Stimulated activated CD8-positive, alpha-beta memory T cell treated with anti-CD3 and anti-CD28 coated beads, Interleukin-7, amount 100 ng/mL, for 24 hours (primary cell): ENCODE measurements at places on chromosomes 3 and 15.

GRCh38 chr3:170714562-170715535 is 129.0 kb upstream of the SLC7A14 start:
- no peak for DNase-seq

GRCh38 chr3:134312873-134313846 is 61.1 kb downstream of the AMOTL2 start:
- no peak for DNase-seq

- no peak for DNase-seq
Observed at GRCh38 chr3:194543550-194543949, 56.7 kb upstream of the ATP13A3 start.

DNA sequence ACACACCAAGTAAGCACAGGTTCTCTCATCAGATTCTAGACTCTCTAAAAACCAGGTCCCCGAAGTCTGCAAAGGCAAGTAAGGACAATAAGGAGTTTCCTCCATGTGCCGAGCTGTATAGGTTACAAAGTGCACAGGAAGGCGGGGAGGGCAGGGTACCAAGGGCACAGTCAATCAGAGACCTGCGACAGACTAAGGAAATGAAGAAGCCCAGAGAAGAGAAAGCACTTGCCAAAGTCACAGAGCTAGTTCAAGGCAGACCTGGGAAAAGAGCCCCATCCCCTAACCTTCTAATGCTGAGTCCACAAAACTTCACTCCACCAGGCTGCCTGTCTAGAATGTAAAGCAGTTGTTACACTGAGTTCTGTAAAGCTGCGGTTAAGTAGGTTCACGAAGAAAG is 1.7 kb downstream of the SEC13 start:
- DNase-seq: no peak

GRCh38 chr3:186937017-186937875 is 6.9 kb downstream of the ST6GAL1 start:
- DNase-seq: no peak

- no peak for DNase-seq
Observed at GRCh38 chr3:40170395-40170794, 139.1 kb upstream of the EIF1B start.

- DNase-seq: no peak
Observed at GRCh38 chr3:9916734-9917680, at the start of gene IL17RC. Gene IL17RC (plus strand): TSS chr3:9917098. CDS start chr3:9917316, 218 bp downstream.

GRCh38 chr3:143875546-143875945 is 27.3 kb upstream of the SLC9A9 start:
- DNase-seq: no peak

DNA sequence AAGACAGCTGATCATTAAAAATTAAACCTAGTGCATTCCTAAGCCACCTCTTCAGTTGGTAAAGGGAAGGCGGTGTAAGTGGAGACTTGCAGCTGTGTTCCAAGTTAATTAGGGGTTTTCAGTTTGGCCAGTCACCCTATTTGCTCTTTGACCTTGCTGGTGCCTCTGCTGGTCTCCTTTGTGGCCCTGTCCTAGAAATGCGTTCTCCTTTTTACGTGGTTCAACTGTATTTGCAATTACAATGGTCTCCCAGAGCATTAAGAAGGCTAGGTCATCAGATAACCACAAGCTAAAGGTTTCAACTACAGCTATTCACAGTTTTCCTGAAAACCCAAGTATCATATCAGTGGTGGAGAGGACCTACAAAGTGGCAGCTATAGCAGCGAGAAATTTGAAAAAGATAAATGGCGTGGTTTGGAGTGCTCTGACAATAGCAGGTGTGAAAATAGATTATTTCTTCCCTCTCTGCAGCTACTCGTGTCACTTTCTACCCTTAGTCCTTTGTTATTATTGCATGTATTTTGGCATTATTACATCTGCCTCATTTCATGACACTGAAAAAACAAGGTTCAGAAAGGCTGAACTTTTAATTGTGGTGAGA is 203.5 kb upstream of the TBC1D5 start:
- DNase-seq: no peak

DNA sequence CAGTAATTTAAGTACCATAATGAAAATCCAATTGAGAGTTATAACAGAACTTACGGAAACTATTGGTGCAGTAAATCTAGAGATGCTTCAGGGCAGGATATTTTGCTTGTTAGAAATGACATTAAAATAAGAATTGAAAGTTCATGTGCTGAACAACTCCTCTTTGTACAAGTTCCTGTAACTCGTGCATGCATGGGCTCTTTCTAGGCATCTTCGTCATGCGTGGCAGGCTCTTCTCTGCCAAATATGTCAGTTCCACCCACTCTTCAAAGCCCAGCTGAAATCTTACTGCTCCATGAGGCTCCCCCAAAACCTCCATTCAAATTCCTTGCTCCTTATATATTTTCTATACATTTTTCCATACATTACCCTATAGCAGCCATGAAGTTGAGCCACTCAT is 48.7 kb downstream of the FBN1 start:
- no peak for DNase-seq

- DNase-seq: no peak
Observed at GRCh38 chr15:75620841-75621391, 4.6 kb downstream of the SNUPN start.
